ENCODE measurements at places on chromosomes 1 and 21. TPM values are rescaled to one million over a fixed set of nuclear protein-coding genes. Genes with fewer than 3 reads are reported as not detected.

Gene PDPN
- total RNA-seq, result not detected

Gene ELAPOR1
- total RNA-seq, result 0.38 TPM

Gene PLA2G2A
- total RNA-seq, result not detected

Gene KMO
- total RNA-seq, result 1.7 TPM

Gene ANKRD34A
- total RNA-seq, result 0.15 TPM

Gene CCDC185
- total RNA-seq, result not detected

Gene SPRR3
- not detected for total RNA-seq

Gene PTAFR
- total RNA-seq, result 0.34 TPM

Gene SYT14
- not detected for total RNA-seq

Gene SH3GLB1
- 35.0 TPM for total RNA-seq

Gene FMO3
- not detected for total RNA-seq

Gene SYNC
- total RNA-seq, result 13.9 TPM

Gene PDE4B
- total RNA-seq, result 12.6 TPM

Gene SOD1
- total RNA-seq, result 360 TPM

Gene TMEM82
- not detected for total RNA-seq

Gene AGT
- total RNA-seq, result not detected

Gene PLEKHN1
- 4.2 TPM for total RNA-seq

Gene CD34
- not detected for total RNA-seq

Gene UBXN10
- not detected for total RNA-seq

Gene AHDC1
- 14.5 TPM for total RNA-seq

Gene LRRC53
- not detected for total RNA-seq

Gene ZNF593OS
- total RNA-seq, result not detected

Gene FCRL4
- not detected for total RNA-seq

Gene ZBTB18
- total RNA-seq, result 5.3 TPM

Measured in A549 treated with ZK216348 at 1 μM for 4 hours (cell line).